CD8-positive, alpha-beta T cell (primary cell): ENCODE measurements at places on chromosomes 6 and 20. TPM values are rescaled to one million over a fixed set of nuclear protein-coding genes. Genes with fewer than 3 reads are reported as not detected.

ARFGEF3 gene
- not detected for total RNA-seq

FLRT3 gene
- not detected for total RNA-seq

ZNF831 gene
- total RNA-seq: 16.3 TPM

PLTP gene
- total RNA-seq: not detected

TGIF2 gene
- 51.1 TPM for total RNA-seq

RSPH9 gene
- total RNA-seq: not detected

SPAG4 gene
- total RNA-seq: 18.9 TPM

LINC00237 gene
- total RNA-seq: not detected

TRIM40 gene
- not detected for total RNA-seq

GLP1R gene
- not detected for total RNA-seq

DEFB118 gene
- not detected for total RNA-seq

EYS gene
- not detected for total RNA-seq

TSPO2 gene
- total RNA-seq: not detected

HIVEP1 gene
- 79.4 TPM for total RNA-seq

- peak; percentile 31 for DNase-seq
Measured at GRCh38 chr20:17612287-17612991, 42.6 kb downstream of the DSTN start.

- no peak for DNase-seq
Measured at GRCh38 chr20:20293691-20294385, 74.1 kb upstream of the INSM1 start.

DNA sequence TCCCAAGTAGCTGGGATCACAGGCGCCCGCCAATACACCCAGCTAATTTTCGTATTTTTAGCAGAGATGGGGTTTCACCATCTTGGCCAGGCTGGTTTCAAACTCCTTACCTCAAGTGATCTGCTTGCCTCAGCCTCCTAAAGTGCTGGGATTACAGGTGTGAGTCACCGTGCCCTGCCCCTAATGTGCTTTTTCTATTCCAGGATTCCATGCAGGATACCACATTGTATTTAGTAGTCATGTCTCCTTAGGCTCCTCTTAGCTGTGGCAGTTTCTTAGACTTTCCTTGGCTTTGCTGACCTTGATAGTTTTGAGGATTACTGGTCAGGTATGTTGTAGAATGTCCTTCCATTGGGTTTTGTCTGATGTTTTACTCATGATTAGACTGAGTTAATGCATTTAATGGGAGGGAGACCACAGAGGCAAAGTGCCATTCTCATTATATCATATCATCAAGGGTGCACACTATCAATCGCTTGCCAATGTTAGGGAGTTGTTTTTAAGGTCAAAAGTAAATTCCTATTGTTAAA lies 39.6 kb upstream of the TNFAIP3 start:
- no peak for DNase-seq

GRCh38 chr6:100968949-100969348 lies 87.8 kb upstream of the ASCC3 start:
- no peak for DNase-seq

DNA sequence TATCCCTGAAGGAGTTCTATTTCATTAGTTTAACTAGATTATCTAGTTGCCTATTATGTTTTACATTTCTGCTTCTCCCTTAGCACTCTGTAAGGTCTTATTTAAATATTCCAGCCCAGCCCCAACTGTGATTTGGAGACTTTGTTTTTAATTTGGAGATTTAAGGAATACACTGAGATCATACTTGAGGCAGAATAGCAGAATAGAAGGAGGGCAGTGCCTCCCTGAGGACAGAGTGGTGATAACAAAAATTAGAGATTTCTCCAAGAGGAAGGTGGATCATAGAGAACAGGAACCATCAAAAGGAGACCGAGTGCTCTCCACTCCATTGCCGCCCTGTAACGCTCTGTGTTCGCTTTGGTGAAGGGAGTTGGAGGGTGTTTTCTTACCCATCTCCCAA lies 14.8 kb upstream of the CD164 start:
- DNase-seq: no peak

DNA sequence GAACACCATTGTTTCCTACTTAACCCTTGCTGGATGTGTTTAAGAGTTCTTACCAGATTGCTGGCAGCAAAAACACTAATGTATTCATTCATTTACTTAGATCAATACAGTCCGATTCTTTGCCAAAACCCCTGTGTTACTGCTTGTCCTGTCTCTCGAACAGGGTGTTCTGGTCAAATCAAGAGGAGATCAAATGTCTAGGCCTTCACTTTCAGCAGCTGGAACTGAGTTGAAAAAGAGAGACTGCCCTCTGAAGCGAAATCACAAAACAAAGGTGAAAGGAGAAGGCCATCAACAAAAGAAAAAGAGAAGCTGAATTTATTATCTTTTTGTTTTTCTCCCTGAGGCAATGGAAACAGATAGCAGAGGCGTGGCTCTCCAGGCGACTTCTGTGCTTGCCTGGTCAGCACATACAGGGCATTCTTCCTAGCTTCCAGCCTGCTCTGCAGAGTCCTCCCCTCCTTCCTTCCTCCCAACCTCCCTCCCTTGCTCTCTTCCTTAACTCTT lies 44.1 kb upstream of the GCM1 start:
- DNase-seq: no peak

- DNase-seq: no peak
Measured at GRCh38 chr20:61619751-61620150, 367.7 kb downstream of the CDH4 start.

DNA sequence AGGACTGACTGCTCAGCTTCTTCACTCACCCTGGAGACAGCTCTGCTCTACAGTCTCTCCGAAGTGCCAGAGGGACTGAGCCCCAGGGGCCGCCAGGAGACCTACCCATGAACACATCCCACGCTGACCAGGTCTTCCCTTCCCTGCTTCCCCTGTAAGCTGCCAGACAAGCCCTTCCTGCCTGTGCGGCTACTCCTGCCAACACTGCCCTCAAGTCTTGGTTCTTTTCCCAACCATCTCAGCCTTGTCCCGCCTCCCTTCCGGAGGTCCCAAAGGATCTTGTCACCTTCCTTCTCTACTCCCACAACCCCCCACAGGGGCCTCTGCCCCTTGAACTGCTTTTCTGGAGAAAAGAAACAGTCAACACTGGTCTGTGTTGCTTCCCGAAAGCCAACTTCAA lies 15.0 kb downstream of the CPNE5 start:
- no peak for DNase-seq

DNA sequence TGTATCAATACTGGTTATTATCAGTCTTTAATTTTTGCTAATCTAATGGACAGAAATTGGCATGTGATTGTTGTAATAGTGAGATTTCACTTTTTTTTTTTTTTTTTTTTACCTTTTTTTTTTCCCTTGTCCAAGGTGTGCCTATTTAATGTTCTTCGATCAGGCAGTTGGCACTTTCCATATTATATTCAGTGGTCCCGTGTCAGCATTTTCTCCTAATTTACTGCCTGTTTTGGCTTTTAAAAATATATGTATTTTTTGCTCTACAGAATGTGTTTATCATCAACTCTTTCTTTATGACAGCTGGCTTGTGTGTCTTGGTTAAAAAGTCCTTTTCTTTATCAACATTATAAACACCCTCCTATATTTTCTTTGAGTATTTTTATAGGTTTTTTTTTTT lies 39.4 kb downstream of the CDYL start:
- DNase-seq: no peak

DNA sequence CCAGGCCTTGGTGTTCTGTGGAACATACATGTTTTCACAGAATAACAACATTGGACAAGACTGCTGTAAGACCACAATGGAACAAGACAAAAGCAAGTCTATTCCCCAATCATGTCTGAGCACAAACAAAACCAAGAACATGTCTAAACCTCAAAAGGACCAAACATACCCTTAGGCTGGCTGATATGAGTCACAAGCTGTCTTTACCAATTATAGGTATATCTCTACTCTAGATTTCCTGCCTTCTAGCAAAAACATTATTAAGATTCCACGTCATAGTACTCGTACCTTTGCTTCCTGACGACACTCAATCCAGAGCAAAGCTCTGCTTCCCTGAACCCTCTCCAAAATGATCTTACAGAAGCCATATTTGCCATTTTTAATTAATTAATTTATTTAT lies 15.4 kb upstream of the L3MBTL1 start:
- DNase-seq: no peak

GRCh38 chr6:41704028-41704427 lies 31.4 kb downstream of the TFEB start:
- no peak for DNase-seq

DNA sequence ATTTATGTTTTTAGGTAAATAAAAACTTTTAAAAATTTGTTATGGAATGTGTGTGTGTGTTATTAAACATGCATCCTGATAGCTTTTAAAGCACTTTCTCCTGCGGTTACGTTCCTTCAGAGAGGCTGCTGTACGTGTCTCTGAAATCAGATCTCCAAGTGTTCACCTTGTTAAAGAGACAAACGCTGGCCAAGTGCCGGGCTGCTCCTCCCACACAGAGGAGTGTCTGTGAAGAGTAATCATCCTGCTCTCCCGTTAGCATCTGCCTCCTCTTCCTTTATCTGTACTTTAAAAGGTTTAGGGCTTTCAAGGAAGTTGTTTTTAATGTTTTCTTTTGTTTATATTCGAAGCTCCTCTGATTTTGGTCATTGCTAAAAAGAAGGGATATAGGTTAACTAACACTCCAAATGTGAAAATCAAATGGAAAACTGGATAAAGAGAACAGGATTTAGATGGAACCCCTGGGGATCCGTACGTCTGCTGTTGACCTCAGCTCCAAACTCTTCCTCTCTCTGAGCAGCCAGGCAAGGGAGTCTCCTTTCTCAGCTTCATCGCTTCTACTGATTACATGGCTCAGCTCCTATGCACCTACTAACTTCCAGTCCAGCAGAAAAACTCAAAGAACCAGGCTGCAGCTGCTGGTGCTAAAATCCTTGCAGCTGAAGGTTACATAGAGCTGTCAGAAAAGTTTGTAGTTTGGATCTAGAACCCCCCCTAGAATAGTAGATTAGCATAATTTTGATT lies 20.0 kb downstream of the IRF4 start:
- DNase-seq: no peak

DNA sequence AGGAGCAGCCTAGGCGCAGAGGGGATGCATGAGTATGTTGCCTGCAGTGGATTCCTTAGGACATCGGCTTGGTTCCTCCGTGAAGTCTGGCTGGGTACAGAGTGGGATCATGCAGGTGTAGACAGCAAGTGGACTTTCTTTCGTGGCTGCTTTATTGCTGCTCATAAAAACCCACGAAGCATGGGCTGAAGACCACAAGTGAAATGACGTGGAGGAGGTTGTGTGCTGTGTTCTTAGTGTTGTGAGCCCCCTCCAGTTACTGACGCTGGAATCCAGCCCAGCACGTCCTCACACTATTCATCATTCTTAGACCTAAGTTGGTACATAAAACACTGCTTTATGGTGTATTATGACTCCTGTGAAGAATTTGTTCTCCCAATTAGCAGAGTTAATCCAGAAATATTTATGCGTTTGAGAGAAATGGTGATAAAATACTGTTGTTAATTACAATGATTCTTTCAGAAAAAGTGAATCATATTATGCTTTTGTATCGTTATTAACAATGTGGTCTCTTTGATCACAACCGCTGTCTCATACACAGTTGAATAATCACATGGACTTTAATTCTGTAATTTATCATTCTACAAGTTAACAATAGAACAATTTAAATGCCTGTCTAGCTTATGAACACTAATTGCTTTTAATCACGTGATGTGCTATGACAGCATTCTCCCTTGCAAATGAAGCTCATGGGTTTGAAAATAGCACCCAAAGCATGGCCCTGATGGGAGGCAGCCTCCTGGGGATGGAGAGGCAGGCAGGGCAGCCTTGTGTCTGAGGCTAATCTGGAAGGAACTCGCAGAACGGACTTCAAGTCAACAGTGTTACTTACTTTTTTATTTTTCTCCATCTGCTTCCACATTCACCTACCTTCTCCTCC lies 233.9 kb upstream of the SYNDIG1 start:
- DNase-seq: no peak

GRCh38 chr20:54173653-54174456 lies at the start of gene CYP24A1:
Gene CYP24A1, minus strand, starts transcription at chr20:54173986. Its CDS starts 407 bp downstream, at chr20:54173579.
- DNase-seq: no peak

DNA sequence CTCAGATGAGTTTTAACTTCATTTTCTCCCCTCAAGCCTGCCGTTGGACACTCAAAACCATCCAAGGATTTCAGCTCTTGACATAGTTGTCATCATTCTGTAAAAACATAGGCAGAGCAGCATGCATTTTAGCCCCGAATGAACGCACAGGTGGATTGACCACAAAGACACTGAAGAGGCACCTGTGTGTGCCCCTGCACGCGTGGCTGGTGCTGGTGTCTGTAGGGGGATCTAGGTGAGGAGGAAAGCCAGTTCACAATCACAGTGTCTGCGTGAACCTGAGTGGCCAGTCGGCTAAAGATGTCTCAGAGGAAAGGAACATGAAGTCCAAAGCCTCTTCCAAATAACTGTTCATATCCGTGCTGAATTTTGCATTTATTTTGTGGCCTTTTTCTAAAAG lies 309.2 kb downstream of the QKI start:
- DNase-seq: no peak

DNA sequence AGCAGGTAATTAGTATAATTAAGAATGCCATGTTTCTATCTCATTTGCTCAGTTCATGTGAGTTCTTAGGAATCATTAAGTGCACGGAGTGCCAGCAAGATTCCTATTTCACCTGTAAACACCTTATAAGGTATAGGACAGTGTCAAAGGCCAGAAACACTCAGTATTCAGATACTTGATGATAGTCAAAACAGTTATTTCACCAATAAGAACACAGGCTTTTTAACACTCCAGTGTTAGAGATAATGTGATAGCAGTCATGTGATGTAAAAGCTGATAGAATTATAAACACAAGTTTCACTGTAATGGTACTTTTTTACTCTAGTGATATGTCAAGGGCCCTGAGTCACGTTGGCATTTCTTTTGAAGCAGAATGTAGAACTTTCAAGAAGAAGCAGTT lies at the start of gene GPRC6A:
Gene GPRC6A, minus strand, starts transcription at position 101 of the 400 bp plus-strand sequence. Its CDS starts 70 bp downstream, at position 31.
- DNase-seq: no peak

DNA sequence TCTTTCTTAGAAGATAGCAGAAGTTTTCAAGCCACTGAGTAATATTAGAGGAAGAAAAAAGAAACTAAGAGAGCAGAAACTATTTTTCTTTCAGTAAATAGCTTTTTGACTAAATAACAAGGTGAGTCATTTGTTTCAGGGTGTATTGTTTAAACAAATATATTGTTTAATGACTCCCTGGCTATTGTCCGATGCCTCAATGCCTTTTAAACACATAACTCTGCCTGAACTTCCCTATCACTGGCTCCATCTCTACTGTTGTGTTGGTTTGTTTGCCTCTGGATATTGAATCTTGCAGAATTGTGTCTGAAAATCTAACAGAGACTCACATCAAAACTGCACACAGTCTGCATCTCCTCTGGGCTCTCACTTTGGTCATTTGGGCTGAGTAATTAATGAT lies 19.6 kb upstream of the CLIC5 start:
- no peak for DNase-seq

- no peak for DNase-seq
Measured at GRCh38 chr6:149342525-149342924, 25.0 kb downstream of the TAB2 start.

DNA sequence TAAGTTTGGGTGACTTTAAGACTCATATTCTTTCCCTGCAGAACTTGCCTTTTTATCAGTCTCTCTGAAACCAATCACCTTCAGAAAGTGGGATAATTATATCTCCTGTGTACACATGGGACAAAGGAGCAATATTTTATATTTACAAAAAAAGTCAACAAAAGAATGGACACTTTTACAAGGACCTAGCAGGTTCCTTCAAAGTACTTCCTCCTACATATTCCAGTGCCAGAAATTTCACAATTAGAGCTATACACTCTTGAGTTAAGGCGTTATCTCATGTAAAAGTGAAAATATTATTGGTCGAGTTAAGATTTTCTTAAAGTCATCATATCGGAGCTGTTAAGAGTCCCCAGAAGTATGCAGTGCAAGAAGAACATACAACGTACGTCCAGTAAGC lies 98.9 kb upstream of the MAFB start:
- no peak for DNase-seq

GRCh38 chr20:14757728-14758127 lies 420.3 kb upstream of the FLRT3 start:
- no peak for DNase-seq
